ENCODE measurements at places on chromosomes 2 and 18.

GRCh38 chr18:76963936-76964335 lies 141.6 kb downstream of the ZNF236 start:
- no peaks in the 10 kb centered on the region for H3K27me3 ChIP-seq
- peak overlapping the region; percentile 34 for H3K4me3 ChIP-seq
- H3K27ac ChIP-seq, result peak overlapping the region; percentile 48
- no peak for DNase-seq
- peaks cover 18% of the 10 kb centered on the region for H3K36me3 ChIP-seq

DNA sequence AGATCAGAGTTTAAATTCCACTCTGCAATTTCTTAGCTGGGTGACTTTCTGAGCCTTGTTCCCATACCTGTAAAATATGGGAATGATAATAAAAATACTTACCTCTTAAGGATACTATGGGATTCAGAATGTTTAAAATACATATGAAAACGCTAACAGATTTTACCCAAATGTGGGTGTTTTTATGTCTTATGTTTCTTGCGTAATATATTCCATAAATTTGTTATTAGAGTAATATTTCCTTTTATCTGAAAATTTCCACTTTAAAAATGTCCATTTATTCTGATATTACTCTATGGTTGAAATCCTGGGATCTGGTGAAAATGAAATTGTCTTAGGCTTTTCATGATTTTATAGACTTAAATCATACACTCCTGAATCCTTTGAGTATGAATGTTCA lies 45.5 kb downstream of the MAPRE2 start:
- H3K4me3 ChIP-seq, result peak overlapping the region; percentile 28
- H3K4me1 ChIP-seq, result peaks cover 29% of the 10 kb centered on the region
- H3K27me3 ChIP-seq, result no peaks in the 10 kb centered on the region
- no peak overlapping the region for H3K27ac ChIP-seq
- H3K36me3 ChIP-seq, result no peaks in the 10 kb centered on the region

DNA sequence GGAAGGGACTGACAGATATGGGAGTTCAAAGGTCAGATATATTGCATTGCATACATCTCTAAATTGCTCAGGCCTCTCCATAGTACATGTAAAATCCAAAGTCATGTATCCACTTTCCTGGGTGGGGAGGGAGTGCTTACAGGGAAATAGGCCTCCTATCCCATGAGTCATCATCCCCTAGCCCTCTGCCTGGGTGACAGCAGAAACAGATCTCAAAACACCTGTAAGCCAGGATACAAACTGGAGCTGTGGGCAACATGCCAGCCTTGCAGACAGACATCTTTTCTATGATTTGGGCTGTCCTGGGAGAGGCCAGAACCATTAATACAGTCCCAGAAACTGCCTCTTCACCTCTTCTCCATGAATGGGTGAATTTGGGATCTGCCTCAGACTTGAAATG lies 4.8 kb downstream of the ALK start:
- no peak overlapping the region for H3K27ac ChIP-seq
- H3K4me1 ChIP-seq, result peaks cover 4% of the 10 kb centered on the region
- H3K36me3 ChIP-seq, result no peaks in the 10 kb centered on the region
- H3K4me3 ChIP-seq, result no peak overlapping the region
- no peak for DNase-seq

- H3K36me3 ChIP-seq, result no peaks in the 10 kb centered on the region
- no peak for DNase-seq
- H3K4me1 ChIP-seq, result no peaks in the 10 kb centered on the region
These were observed 827.2 kb downstream of the EPHA4 start for GRCh38 chr2:220744861-220745260.

GRCh38 chr2:60442608-60443007 lies 110.8 kb downstream of the BCL11A start:
- H3K27ac ChIP-seq, result no peak overlapping the region
- no peak for DNase-seq
- no peaks in the 10 kb centered on the region for H3K36me3 ChIP-seq
- H3K4me3 ChIP-seq, result no peak overlapping the region

DNA sequence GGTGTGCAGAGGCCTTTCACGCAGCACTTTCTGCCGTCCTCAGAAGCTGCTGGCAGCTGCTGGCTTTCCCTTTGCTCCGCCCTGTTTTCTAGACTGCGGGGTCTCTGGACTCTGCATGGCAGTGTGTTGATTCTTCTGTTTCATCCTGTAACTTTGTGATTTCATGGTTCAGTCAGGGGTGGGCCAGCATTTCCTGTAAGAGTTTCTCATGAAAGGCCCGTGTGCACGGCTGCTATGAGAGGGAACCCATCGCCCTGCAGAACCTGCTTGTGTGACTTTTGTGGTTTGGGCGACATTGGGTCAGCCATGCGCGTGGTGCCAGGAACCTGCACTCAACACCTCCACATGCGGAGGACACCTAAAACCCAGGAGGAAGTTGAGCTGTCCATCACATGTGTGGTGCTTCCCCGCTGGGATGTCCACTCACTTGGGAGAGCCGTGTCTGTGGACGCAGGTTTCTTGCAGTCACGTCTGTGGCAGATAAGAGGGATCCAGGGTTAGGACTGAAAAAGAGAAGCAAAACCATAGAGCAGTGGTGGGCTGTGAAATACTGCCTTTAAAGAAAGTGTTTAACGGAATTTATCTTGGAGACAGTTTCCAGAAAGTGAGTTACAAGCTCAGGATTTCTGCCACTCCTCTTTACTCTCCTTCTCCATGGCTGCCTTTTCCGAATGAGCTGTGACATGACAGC lies 167.3 kb upstream of the ALKAL2 start:
- H3K27ac ChIP-seq, result no peak overlapping the region
- H3K4me1 ChIP-seq, result peaks cover 13% of the 10 kb centered on the region
- H3K27me3 ChIP-seq, result peaks cover 77% of the 10 kb centered on the region
- peaks cover 4% of the 10 kb centered on the region for H3K36me3 ChIP-seq

DNA sequence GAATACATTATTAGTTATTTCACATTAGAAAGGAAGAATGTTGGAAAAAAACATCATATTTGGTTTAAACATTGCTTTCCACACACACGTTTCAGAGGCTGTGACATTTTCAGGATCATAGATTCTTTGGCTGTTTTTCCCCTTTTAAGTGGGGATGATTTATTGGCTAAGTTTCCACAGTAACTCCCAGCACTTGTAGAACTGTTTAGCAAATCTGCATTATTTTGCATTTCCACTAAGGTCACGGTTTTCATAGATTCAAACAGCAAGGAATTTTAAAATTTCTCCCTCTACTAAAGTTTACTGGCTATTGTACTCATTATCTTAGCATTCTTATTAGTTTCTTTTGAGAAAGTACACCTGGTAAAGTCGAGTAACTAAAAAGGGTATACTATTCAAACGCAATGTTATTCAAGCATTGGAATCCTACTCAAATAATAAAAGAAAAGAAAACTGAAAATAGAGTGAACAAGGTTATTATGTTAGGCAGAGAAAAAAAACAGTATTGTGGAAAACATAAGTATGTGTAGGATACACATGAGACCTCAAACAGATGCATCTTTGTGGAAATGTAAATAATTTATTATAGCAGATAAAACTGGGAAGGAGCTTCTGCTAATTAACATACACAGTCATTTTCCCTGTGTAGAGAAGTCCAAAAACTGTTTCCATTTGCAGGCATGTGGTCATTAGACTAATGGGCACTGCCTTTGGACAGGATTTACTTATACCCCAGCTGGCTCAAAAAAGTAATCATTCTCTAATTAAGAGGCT lies 633.8 kb downstream of the NRXN1 start:
- H3K4me3 ChIP-seq, result no peak overlapping the region
- no peak overlapping the region for H3K27ac ChIP-seq
- H3K36me3 ChIP-seq, result no peaks in the 10 kb centered on the region
- no peaks in the 10 kb centered on the region for H3K27me3 ChIP-seq
- no peaks in the 10 kb centered on the region for H3K4me1 ChIP-seq
- DNase-seq, result no peak

GRCh38 chr2:214293593-214293992 lies 117.3 kb upstream of the VWC2L start:
- no peaks in the 10 kb centered on the region for H3K27me3 ChIP-seq
- no peak for DNase-seq
- H3K36me3 ChIP-seq, result no peaks in the 10 kb centered on the region
- H3K4me3 ChIP-seq, result no peak overlapping the region
- no peak overlapping the region for H3K27ac ChIP-seq
- no peaks in the 10 kb centered on the region for H3K4me1 ChIP-seq

- H3K27me3 ChIP-seq, result peaks cover 15% of the 10 kb centered on the region
- no peak overlapping the region for H3K4me3 ChIP-seq
- DNase-seq, result no peak
- H3K36me3 ChIP-seq, result no peaks in the 10 kb centered on the region
These were observed 286.5 kb upstream of the SYT4 start for GRCh38 chr18:43563780-43564179.

DNA sequence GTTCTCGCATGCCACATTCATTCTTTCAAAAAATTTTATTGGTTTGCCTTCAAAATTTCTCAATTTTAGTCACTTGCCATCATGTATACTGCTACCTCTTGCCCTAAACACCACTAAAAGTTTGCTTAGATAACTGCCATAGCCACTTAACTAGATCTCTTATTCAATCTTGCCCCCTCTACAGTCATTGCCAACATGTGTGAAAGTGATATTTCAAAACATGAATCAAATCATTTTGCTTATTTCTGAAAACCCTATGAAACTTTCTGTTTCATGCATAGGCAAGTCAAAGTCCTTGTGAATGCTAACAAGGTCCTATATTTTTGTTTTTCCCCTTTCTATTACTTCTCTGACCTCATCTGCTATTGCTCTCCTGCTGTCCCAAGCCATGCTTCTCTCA lies 397.1 kb downstream of the KCNJ3 start:
- no peak overlapping the region for H3K27ac ChIP-seq
- H3K27me3 ChIP-seq, result no peaks in the 10 kb centered on the region
- no peaks in the 10 kb centered on the region for H3K36me3 ChIP-seq
- H3K4me1 ChIP-seq, result no peaks in the 10 kb centered on the region
- DNase-seq, result no peak

GRCh38 chr2:75655861-75656260 lies 9.3 kb downstream of the MRPL19 start:
- H3K27me3 ChIP-seq, result no peaks in the 10 kb centered on the region
- H3K36me3 ChIP-seq, result peaks cover 13% of the 10 kb centered on the region
- H3K4me3 ChIP-seq, result no peak overlapping the region
- no peak overlapping the region for H3K27ac ChIP-seq
- H3K4me1 ChIP-seq, result peaks cover 8% of the 10 kb centered on the region

DNA sequence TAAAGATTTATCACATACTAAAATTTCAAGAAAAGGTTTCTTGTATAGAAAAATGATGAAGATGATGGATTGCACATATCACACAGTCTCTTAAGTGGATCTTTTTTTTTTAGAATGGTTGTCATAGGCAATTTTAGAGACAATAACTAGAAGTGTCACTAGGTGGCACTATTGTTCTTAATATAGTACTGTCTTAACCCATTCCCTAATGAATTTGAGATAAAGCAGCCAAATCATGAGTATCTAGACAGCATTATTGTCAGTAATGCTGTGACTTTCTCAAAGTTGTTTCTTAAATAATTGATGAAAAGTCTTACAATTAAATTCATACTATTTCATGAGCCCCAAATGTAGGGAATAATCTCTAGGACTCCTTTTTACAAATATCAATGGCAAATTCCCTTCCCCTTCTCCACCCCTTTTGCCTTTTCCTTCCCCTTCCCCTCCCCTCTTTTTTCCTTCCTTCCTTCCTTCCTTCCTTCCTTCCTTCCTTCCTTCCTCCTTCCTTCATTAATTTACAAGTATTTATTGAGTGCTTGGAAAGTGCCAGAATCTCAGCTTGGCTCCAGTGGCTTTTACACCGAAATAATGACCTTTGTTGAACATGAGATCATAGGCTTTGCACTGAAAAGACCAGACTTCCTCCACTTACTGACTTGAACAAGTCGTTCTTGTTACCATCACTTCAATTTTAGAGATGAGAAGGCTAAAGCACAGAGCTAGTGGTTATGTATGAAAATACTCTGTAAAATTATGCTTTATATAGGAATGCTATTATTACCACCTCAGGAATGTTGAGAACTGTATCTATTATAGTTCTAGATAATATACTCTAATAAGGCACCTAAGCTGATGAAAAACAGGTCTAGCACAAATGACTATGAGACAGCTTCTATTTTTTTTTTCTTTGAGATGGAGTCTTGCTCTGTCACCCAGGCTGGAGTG lies 19.8 kb downstream of the MYL12B start:
- H3K36me3 ChIP-seq, result peaks cover 4% of the 10 kb centered on the region
- H3K27ac ChIP-seq, result no peak overlapping the region
- H3K27me3 ChIP-seq, result peaks cover 11% of the 10 kb centered on the region
- peaks cover 13% of the 10 kb centered on the region for H3K4me1 ChIP-seq

GRCh38 chr18:63040788-63041410 lies 278.7 kb downstream of the BCL2 start:
- peaks cover 14% of the 10 kb centered on the region for H3K27me3 ChIP-seq
- no peak for DNase-seq
- no peak overlapping the region for H3K27ac ChIP-seq
- no peaks in the 10 kb centered on the region for H3K36me3 ChIP-seq
- peaks cover 9% of the 10 kb centered on the region for H3K4me1 ChIP-seq
- H3K4me3 ChIP-seq, result no peak overlapping the region

DNA sequence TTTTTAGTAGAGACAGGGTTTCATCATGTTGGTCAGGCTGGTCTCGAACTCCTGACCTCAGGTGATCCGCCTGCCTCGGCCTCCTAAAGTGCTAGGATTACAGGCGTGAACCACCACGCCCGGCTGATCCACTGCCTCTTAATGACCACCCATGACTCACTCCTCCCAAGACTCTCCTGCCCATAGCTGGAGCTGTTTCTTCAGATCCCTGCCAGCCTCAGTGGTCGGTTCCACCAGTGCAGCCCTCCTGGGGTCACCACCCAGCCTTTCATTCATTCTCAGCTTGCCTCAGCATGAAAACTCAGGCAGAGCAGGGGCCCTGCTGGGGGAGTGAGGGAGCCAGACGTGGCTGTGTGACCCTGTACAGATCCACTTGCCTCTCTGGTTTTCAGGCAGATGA lies 12.5 kb downstream of the KCNIP3 start:
- H3K36me3 ChIP-seq, result no peaks in the 10 kb centered on the region
- H3K4me3 ChIP-seq, result no peak overlapping the region
- peaks cover 4% of the 10 kb centered on the region for H3K4me1 ChIP-seq
- no peak for DNase-seq
- H3K27ac ChIP-seq, result no peak overlapping the region
- H3K27me3 ChIP-seq, result peaks cover 13% of the 10 kb centered on the region

GRCh38 chr2:162092008-162092390 lies 18.0 kb upstream of the DPP4 start:
- no peak overlapping the region for H3K4me3 ChIP-seq
- H3K27me3 ChIP-seq, result no peaks in the 10 kb centered on the region
- DNase-seq, result no peak
- H3K36me3 ChIP-seq, result no peaks in the 10 kb centered on the region
- H3K27ac ChIP-seq, result no peak overlapping the region

GRCh38 chr18:48837676-48838075 lies 113.1 kb downstream of the SMAD7 start:
- no peaks in the 10 kb centered on the region for H3K36me3 ChIP-seq
- peaks cover 68% of the 10 kb centered on the region for H3K4me1 ChIP-seq
- no peaks in the 10 kb centered on the region for H3K27me3 ChIP-seq
- H3K4me3 ChIP-seq, result no peak overlapping the region
- no peak for DNase-seq

DNA sequence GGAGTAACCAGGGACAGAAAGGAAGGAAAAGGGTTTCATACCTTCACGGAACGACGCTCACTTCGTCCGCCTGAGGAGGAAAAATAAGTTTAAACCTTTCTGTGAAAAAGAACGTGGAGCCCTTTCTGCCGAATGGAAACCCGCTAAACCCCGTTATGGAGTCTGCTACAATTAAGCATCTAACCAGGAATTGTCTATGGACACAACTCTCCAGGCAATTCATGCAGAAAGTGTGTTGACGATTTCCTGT lies 528 bp upstream of the PPP4R3B start:
- no peak overlapping the region for H3K27ac ChIP-seq
- no peak overlapping the region for H3K4me3 ChIP-seq
- peaks cover 44% of the 10 kb centered on the region for H3K4me1 ChIP-seq
- H3K27me3 ChIP-seq, result no peaks in the 10 kb centered on the region
- H3K36me3 ChIP-seq, result no peaks in the 10 kb centered on the region
- no peak for DNase-seq
